ENCODE measurements at places on chromosomes 5 and 9. TPM values are rescaled to one million over a fixed set of nuclear protein-coding genes. Genes with fewer than 3 reads are reported as not detected.

GRCh38 chr9:76759732-76760131 lies 4.5 kb upstream of the PCA3 start:
- DNase-seq = no peak

- DNase-seq = no peak
Measured at GRCh38 chr5:136924490-136924889, 559.1 kb upstream of the TRPC7 start.

GRCh38 chr9:98993570-98993945 lies 49.9 kb downstream of the COL15A1 start:
- no peak for DNase-seq

The PIP5KL1 gene
- 0.87 TPM for total RNA-seq

DNA sequence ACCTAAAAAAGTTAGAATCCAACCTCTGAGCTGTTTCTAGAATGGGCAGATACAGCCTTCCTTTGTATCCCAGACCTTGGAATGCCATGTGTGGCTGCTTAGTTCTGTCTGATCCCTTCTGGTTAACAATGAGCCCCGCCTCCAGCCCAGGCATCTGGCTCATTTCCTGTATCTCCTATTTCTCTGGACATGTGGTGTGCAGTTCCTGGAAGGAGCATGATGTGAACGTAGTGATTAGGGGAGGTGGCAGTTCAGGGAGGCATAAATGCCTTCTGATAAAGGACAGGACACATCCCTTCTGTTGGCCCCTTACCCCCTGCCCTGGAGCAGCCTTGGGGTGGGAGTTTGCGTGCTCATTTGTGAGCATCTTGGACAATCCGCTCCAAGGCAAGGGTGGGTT lies 243.0 kb downstream of the ZSWIM6 start:
- DNase-seq = no peak

The EPB41L4B gene
- total RNA-seq = 5.9 TPM

DNA sequence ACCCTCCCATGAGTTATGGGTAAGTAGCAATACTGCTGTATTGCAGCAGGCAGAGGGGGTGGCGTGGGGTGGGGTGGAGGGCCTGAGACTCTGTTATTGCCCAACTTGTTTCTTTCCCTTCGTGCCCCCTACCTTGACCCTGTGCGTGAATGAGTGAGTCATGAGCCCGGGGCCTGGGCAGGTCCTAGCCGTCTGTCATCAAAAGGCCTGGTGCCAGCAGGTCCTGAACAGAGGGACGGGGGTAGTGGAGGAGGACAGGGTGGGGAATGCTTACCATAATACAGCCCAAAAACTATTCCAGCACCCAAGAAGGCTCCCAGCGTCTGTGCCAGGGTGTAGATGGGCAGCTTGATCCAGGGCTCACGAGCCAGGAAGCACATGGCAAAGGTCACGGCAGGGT lies 4.3 kb downstream of the AQP3 start:
- no peak for DNase-seq

The F12 gene
- 12.9 TPM for total RNA-seq

GRCh38 chr5:2639425-2639824 lies 112.1 kb downstream of the IRX2 start:
- DNase-seq = no peak

DNA sequence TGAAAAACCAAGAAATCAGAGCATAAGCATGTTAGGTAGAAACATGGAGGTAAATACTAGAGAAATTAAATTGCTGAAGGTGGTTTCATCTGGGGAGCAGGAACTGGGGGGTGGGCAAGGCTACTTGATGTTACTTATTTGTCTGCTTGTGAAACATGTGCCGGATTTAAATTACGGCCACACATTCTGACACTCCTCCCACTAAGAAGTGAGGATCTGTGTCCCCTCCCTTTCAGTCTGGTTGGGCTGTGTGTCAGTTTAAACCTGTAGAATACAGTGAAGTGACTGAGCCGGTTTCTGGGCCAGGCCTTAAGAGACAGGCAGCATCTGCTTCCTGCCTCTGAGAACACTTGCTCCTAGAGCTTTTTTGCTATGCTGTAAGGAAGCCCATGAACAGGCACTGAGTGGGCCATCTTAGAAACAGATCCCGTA lies 2.3 kb upstream of the IARS1 start:
- no peak for DNase-seq

GRCh38 chr9:23826120-23826629 lies at the start of gene ELAVL2:
Gene ELAVL2, minus strand, starts transcription at chr9:23826240. Its CDS starts 64,006 bp downstream, at chr9:23762234.
- DNase-seq = peak; percentile 78

- no peak for DNase-seq
Measured at GRCh38 chr5:540906-541538, 16.8 kb upstream of the SLC9A3 start.

The PCDHGB1 gene
- total RNA-seq = 0.29 TPM

DNA sequence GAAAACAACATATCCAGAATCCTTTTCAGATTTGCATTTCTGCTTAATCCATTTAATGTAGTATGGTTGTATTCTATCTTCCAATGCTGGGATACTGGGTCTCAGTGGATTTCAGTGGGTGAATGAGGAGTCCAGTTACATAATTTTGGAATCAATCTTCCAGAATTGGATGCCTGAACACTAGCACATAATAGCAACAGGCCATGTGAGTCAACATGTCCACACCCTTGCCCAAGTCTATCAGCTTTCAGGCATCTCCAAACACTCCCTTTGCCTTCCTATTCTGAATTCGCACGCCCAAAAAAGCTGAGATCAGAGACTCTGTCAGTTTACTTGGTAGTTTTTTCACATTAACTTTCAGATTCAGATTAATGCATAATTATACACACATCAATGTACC lies 202.6 kb downstream of the TSSK1B start:
- no peak for DNase-seq

GRCh38 chr9:19294219-19294618 lies 63.7 kb downstream of the DENND4C start:
- DNase-seq = no peak

DNA sequence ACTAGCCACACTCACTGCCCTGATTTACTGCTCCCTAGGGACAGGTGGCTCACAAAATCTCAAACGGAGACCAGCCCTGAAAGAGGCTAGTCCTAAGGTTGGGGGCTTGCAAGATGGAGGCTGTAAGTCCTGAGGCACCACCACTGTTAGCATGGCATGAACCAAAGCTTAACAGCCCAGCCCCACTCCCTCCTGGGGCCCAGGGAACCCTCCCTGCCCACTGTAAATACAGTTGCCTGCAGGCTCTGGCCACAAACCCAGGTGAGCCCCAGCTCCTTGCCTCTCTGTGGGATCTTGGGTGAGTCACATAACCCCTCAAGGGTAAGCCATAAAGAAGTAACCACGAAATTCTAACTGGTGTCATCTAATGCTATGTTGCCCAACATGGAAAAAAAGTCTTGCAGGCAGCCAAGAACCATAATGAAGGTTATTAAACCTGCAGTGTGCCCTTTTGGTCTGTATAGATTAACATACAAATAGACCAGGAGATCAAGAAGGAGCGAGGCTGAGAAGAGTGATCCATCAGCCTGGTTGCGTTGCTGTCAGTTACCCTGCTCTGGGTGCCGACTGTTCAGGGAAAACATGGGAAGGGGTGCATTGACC lies 1.7 kb upstream of the POMT1 start:
- no peak for DNase-seq

- no peak for DNase-seq
Measured at GRCh38 chr5:127961006-127961762, 122.4 kb upstream of the SLC12A2 start.

- peak; percentile 54 for DNase-seq
Measured at GRCh38 chr9:116032683-116033440, 120.7 kb upstream of the PAPPA start.

The ZCCHC10 gene
- total RNA-seq = 12.7 TPM

GRCh38 chr5:157944077-157944633 lies 85.2 kb upstream of the CLINT1 start:
- no peak for DNase-seq

GRCh38 chr5:30849931-30850710 lies 343.4 kb upstream of the CDH6 start:
- peak; percentile 59 for DNase-seq

DNA sequence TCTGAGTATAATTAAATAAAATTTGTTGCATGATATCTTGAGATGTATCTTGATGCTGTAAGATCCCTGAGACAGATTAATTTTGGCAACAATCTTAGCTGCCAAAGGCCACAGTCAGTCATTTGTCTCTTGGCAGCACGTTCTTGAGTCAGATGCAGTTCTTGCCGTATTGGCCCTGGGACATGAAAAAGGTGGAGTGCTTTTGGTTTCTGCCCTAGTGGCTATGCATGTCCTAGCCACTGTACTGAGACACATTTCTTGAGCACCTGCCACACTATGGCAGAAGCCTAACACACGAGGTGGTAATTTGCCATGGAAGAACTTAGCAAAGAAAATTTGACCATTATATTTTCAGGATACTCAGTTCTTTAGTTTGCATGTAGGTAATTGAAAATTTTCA lies 45.0 kb upstream of the PHF2 start:
- DNase-seq = no peak

The PURA gene
- total RNA-seq = 6.1 TPM

The GRAMD2B gene
- 26.6 TPM for total RNA-seq

GRCh38 chr9:129910628-129911567 lies 75.6 kb downstream of the USP20 start:
- peak; percentile 98 for DNase-seq

DNA sequence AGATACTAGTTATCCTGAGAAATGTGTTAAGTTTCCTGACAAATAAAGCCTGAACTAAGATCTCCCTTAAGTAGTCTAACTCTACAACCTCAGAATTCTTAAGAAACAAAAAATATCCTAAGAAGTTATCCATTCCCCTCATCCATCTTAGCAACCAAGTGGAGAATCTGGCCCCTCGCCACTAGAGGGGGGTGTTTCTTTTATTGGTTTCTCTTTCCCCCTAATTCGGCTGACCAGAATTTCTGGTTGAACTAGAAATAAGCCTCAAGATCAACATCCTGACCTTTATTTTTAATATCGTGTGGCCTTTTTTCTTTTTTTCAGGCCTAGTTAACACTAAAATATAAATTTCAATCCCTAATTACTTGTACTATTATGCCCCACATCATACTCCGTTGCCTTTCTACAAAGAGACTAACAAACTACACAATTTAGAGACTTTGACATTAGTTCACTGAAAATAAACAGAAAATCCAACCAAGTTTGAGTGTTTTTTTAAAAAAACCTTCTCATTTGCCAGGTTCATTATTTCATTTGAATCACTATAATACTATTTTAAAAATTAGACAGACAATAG lies 14.3 kb upstream of the NR4A3 start:
- DNase-seq = no peak

- no peak for DNase-seq
Measured at GRCh38 chr9:21852754-21853153, 50.3 kb downstream of the MTAP start.

- no peak for DNase-seq
Measured at GRCh38 chr5:77438071-77438470, 54.0 kb downstream of the WDR41 start.

DNA sequence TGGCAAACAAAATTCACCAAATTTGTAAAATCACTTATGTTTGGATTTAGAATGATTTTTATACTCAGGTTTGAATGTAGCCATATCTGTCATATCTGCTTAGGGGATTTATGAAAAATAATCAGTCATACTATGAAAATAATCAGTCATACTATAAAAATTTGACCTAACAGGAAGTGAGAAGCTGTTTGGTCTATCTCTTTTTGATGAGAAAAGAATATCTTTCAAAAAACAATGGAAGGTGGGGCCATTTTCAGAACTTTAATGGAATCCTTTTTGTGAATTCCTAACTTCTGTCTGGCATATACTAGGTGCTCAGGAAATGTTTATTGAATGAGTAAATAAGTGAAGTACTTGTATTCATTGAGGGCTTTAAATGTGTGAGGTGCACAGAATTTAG lies 70.1 kb downstream of the CWC27 start:
- no peak for DNase-seq

DNA sequence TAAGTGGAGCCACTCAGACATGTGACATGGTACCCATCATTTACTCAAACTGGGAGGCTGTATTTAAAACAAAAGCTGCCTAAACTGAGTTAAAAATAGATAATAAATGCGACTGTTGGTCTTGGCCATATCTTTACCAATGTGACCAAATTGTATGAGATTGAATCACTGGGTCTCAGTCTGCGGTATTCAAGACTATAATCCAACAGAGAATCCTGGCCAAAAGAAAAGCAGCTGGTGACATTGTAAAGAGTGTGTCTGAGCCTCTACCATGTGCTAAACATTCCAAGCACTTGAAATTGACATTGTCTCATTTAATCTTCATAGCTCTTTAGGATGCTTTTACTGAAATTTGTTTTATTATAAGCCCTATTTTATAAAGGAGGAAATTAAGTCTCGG lies 282.6 kb downstream of the ZNF608 start:
- no peak for DNase-seq

DNA sequence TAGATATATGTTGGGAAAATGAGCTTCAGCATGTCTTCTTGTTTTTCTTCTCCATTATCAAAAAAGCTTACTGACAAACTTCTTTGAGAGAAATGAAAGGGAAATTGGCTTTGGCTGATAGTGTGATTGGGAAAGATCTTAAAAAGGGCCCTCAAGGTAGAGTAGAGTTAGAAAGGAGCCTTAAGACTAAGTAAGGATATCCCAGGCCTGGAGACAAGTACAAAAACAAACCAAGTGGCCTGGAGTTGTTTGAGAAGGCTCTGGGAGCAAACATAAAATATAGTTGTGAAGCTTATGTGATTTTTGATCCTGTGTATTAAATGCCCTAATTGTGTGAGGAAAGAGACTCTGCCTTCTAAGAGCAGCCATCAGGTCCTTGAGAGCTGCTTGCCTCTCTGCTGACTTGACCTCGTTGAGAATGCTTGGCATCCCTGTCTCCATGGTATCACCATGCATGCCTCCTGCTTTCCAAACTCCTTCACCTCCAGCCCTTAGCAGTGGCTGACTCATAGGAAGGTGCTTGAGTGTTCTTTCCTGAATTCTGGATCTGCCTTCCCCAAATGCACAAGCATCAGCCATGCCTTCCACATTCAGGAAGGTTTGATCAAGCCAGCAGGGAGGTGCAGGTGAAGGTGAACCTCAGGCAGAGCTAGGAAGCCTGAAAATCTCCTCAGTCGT lies 78.9 kb downstream of the SMARCA2 start:
- DNase-seq = peak; percentile 20

- DNase-seq = no peak
Measured at GRCh38 chr5:81837667-81838306, 86.9 kb upstream of the SSBP2 start.

GRCh38 chr5:31193591-31194467 lies at the start of gene CDH6:
Gene CDH6, plus strand, starts transcription at chr5:31193686. Its CDS starts 73,788 bp downstream, at chr5:31267474.
- DNase-seq = no peak

GRCh38 chr9:81239388-81239787 lies 450.0 kb downstream of the TLE1 start:
- DNase-seq = peak; percentile 45

GRCh38 chr9:14846871-14847311 lies 63.3 kb downstream of the FREM1 start:
- no peak for DNase-seq

GRCh38 chr9:133576031-133576874 lies 32.9 kb downstream of the FAM163B start:
- no peak for DNase-seq

GRCh38 chr5:139199321-139199720 lies 1.2 kb upstream of the SIL1 start:
- no peak for DNase-seq

The SPATA31A3 gene
- total RNA-seq = not detected

DNA sequence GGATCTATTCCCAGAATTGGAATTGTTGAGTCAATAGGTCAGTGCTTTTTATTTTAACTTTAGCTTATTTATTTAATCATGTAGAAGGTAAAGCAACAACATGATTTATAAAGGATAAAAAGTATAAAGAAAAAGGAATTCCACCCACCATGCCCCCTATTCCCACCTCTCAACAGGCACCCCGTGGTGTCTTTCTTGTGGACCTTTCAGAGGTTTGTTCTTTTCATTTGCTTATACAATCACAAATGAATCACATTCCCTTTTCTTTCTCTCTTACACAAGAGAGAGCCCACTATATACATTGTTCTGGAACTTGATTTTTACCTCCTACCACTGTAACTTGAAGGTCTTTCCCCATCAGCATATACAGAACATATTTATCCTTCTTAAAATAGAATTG lies 37.2 kb upstream of the SMIM32 start:
- no peak for DNase-seq

The SPINK1 gene
- total RNA-seq = 3.8 TPM
